ENCODE measurements at places on chromosomes 16 and 17. TPM values are rescaled to one million over a fixed set of nuclear protein-coding genes. Genes with fewer than 3 reads are reported as not detected.

Gene NGFR
- total RNA-seq, result not detected

Gene RPL26
- total RNA-seq, result 3,757 TPM

Gene MGRN1
- total RNA-seq, result 76.4 TPM

Gene PHOSPHO1
- total RNA-seq, result not detected

Gene MYL4
- not detected for total RNA-seq

Gene SPIRE2
- 2.6 TPM for total RNA-seq

- no peak for DNase-seq
Observed at GRCh38 chr16:81482329-81483063, 37.9 kb downstream of the CMIP start.

DNA sequence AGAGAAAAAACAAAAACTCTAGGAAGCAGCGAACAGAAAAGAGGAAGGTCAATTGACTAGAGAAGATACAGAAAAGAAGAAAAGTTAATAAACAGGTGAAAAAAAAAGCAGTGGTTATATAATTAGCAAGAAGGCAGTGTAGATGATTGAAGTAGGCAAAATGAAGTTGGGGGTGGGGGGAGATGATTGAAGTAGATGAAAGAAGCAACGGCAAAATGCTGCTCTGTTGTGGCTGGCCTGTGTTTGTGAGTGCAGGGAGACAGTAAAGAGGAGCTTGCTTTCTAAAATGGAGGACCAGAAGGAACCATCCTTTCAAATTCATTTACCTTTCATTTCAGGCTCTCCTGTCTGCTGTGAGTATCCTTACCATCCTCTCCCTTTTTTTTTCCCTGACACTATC lies 3.6 kb downstream of the EVI2B start:
- DNase-seq, result peak; percentile 21

GRCh38 chr16:10594312-10594950 lies 14.0 kb upstream of the EMP2 start:
- no peak for DNase-seq

GRCh38 chr16:88569614-88569984 lies 604 bp upstream of the ZC3H18 start:
- no peak for DNase-seq

- no peak for DNase-seq
Observed at GRCh38 chr16:77700846-77701245, 21.5 kb upstream of the NUDT7 start.

DNA sequence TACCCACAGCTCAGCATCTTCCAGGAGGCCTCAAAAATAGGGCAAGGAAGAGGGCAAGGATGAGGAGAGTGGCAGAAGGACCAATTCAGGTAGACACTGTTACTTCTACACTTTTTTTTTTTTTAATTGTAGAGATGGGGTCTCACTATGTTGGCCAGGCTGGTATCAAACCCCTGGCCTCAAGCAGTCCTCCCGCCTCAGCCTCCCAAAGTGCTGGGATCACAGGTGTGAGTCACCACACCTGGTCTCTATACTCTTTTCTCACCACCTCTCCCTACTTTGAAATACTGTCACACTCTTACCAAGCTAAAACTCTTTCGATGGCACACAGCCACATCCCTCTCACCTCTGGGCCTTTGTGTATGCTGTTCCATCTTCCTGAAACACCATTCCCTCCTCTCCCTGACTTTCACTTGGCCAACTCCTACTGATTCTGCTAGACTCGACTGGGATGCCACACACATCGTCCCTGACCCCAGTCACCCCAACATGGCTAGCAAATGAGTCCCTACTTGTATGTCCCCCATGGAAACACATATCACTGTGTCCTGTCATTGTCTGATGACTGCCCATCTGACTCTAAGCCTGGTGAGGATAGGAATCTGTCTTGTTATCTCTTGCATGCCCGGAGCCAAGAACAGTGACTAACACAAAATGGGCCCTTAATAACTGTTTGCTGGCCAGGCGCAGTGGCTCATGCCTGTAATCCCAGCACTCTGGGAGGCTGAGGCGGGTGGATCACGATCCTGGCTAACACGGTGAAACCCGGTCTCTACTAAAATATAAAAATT lies 7.2 kb upstream of the SLC43A2 start:
- DNase-seq, result no peak

- no peak for DNase-seq
Observed at GRCh38 chr17:44972953-44973352, 4.8 kb upstream of the C1QL1 start.

DNA sequence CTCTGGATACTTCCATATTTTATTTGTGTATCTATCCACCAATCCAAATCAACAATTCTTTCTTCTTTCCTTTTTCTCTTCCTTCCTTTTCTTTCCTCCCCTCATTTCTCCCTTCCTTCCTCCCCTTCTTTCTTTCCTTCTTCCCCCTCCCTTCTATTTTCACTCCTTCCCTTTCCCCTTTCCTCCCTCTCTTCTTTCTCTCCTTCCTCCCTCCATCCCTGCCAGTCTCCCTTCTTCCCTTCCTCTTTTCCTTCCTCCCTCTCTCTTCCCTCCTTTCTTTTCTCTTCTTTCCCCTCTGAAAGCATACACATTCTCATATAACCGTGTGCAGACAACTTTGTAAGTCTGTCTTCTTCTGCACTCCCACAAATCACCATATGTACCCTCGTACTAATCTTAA lies 382.3 kb upstream of the MAF start:
- DNase-seq, result no peak

DNA sequence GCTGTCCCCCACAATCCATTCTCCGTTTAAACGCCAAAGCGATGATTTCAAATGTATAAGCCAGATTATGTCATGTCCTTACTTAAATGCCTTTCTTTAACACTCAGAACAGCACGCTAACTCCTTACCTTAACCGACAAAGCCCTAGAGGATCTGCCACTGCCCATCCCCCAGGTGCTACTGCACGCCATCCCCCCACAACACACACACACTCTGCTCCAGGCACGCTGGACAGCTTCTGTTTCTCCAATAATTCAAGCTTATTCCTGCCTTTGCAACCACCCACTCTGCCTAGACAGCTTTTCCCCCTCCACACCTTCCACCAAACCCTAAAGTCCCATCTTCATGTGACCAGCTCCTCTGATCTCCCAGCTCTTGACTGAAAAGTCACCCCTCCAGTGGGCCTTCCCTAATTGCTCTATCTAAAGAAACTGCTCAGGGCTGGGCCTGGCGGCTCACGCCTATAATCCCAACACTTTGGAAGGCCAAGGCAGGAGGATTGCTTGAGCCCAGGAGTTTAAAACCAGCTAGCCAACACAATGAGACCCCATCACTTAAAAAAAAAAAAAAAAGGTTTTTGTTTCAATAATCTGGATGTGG lies 38.9 kb upstream of the RPL38 start:
- no peak for DNase-seq

- no peak for DNase-seq
Observed at GRCh38 chr17:47197821-47198220, 8.7 kb upstream of the CDC27 start.

DNA sequence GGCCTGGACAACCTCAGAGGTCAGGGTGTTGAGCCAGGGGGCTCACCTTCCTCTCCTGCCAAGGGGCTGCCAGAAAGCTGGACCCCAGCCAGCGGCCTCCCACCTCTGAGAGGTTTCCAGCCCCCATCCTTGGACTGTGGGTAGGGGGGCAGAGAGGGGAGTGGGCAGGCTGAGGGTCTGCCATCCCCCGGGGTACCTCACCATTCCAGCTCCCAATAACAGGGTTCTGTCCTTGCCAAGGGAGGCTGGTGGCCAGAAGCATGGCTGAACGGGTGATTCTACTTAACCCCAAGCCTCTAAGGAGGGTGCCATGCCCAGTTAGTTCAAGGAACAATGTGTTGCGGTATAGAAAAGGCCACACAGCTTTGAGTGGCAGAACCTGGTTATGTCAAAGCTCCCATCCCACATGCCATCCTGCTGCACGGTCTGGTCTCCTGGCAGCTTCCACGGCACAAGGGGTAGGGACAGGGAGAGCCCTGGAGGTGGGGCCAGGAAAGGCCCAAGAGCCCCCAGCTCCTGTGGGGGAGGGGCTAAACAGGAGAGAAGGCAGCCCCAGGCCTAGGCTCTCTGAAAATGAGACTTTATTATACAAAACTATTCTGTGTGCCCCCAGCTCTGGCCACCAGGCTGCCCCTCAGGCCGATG lies 19.8 kb downstream of the B9D1 start:
- no peak for DNase-seq

- no peak for DNase-seq
Observed at GRCh38 chr16:81442220-81442915, 2.2 kb upstream of the CMIP start.

Measured in activated naive CD4-positive, alpha-beta T cell treated with anti-CD3 and anti-CD28 coated beads, Interleukin-2, amount 50 U/mL, for 72 hours (primary cell).